ENCODE measurements at places on chromosomes 16 and 17. TPM values are rescaled to one million over a fixed set of nuclear protein-coding genes. Genes with fewer than 3 reads are reported as not detected.

Gene KCNJ18
- polyA plus RNA-seq = not detected

Gene SREBF1
- polyA plus RNA-seq = 16.4 TPM

- H3K36me3 ChIP-seq = no peaks in the 10 kb centered on the region
- no peak for DNase-seq
- H3K27me3 ChIP-seq = no peaks in the 10 kb centered on the region
- no peak overlapping the region for H3K27ac ChIP-seq
Observed at GRCh38 chr17:58614859-58615459, 76.9 kb downstream of the TEX14 start.

DNA sequence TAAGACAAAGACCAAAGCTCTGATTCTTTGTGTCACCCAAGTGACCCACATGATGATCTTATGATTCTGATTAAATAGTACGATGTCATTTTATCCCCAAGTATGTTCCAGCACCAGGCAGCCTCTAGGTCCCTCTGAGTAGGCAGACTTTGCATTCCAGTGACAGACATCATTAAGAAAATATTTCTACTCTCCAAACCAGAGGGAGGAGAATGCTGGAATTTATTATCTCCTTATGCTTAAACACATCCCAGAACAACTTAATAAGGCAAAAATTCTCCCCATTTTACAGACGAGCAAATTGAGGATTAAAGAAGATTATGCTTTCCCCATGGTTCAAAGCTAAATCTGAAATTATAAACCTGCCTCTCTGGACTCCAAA is 192.8 kb upstream of the CDH11 start:
- DNase-seq = no peak
- no peaks in the 10 kb centered on the region for H3K36me3 ChIP-seq
- H3K4me1 ChIP-seq = no peaks in the 10 kb centered on the region
- H3K27me3 ChIP-seq = no peaks in the 10 kb centered on the region
- H3K4me3 ChIP-seq = no peak overlapping the region

DNA sequence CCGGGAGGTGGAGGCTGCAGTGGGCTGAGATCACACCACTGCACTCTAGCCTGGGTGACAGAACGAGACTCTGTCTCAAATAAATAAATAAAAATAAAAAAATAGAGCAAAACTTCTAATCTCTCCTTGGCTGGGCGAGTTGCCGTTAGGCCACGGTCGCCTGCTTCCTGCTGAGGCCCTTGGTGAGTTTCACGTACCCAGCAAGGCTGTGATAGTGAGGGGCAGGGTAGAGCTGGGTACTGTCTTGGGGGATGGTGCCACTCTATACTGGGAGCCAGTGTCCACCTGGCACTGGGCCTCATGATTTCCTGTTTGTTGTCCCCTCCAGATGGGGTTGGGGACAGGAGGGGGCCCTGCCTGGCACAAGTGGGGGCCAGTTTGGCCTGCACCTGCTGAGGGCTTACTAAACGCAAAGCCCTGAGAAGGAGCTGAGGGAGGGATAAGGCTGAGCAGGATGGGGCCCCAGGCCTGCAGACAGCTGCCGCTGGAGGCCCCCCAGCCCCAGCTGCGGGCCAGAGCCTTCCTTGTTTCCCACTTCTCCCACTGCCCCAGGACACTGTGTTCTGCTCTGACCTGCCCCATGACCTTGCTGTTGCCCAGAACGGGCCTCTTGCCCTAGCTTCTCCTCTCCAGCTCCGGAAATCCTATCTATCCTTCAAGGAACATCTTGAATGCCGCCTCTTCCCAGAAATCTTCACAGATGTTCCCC is 25.4 kb downstream of the GJD3 start:
- peaks cover 57% of the 10 kb centered on the region for H3K4me1 ChIP-seq
- no peak overlapping the region for H3K4me3 ChIP-seq
- DNase-seq = no peak
- no peaks in the 10 kb centered on the region for H3K27me3 ChIP-seq

GRCh38 chr16:67235816-67236562 is 9.1 kb downstream of the TMEM208 start:
- H3K4me3 ChIP-seq = no peak overlapping the region
- H3K27me3 ChIP-seq = no peaks in the 10 kb centered on the region
- DNase-seq = peak; percentile 50
- peaks cover 24% of the 10 kb centered on the region for H3K36me3 ChIP-seq
- H3K27ac ChIP-seq = no peak overlapping the region

- H3K36me3 ChIP-seq = no peaks in the 10 kb centered on the region
- H3K27ac ChIP-seq = no peak overlapping the region
- H3K4me3 ChIP-seq = no peak overlapping the region
- no peak for DNase-seq
Observed at GRCh38 chr17:39246274-39246673, 20.5 kb upstream of the STAC2 start.

DNA sequence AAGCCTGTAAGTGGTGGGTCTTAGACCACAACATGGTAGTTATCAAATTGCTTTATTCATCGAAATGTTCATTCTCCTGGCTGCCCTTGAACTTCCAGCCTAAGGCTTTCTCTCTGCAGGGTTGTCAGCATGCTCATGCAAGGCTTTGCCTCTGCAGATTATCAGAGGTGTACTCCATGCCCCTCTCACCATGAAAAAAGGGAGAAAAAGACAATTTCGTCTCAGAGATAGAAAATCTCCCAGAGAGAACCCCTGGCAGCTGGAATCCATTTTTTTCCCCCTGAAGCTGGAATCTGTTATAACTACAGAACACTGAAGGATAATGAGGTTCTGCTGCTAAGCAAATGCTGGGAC is 33.9 kb upstream of the METTL9 start:
- no peak overlapping the region for H3K27ac ChIP-seq
- H3K4me1 ChIP-seq = peaks cover 3% of the 10 kb centered on the region
- no peaks in the 10 kb centered on the region for H3K36me3 ChIP-seq
- H3K27me3 ChIP-seq = no peaks in the 10 kb centered on the region
- DNase-seq = no peak
